ENCODE measurements at places on chromosomes 3 and 15. TPM values are rescaled to one million over a fixed set of nuclear protein-coding genes. Genes with fewer than 3 reads are reported as not detected.

C3orf80 gene
- total RNA-seq, result 8.0 TPM

CYP8B1 gene
- not detected for total RNA-seq

AP3B2 gene
- total RNA-seq, result 0.43 TPM

BFSP2 gene
- not detected for total RNA-seq

SMCO1 gene
- total RNA-seq, result not detected
